ENCODE measurements at places on chromosomes 16 and 17.

DNA sequence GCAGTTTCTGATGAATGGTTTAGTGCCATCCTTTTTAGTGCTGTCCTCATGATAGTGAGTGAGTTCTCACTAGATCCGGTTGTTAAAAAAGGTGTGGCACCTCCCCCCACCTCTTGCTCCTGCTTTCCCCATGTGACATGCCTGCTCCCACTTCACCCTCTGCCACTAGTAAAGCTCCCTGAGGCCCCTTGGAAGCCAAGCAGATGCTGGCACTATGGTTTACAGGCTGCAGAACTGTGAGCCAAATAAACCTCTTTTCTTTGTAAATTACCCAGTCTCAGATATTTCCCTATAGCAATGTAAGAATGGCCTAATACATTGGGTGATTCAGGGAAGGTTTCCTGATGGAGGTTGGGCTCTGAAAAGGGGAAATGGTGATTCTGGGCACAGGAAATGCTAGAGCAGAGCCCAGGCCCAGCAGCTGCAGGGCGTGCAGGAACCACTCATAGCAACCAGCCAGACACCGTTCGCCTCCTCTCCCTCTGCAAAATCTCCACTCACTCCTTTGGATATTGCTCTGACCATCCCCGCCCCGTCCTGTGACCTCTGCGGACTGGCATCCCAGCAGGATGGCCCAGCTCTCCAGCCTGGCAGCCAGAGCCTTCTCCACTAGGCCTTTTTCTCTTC is 2.6 kb upstream of the ADORA2B start:
- no peak for DNase-seq

GRCh38 chr17:56724664-56725063 is 109.1 kb downstream of the C17orf67 start:
- DNase-seq: no peak

DNA sequence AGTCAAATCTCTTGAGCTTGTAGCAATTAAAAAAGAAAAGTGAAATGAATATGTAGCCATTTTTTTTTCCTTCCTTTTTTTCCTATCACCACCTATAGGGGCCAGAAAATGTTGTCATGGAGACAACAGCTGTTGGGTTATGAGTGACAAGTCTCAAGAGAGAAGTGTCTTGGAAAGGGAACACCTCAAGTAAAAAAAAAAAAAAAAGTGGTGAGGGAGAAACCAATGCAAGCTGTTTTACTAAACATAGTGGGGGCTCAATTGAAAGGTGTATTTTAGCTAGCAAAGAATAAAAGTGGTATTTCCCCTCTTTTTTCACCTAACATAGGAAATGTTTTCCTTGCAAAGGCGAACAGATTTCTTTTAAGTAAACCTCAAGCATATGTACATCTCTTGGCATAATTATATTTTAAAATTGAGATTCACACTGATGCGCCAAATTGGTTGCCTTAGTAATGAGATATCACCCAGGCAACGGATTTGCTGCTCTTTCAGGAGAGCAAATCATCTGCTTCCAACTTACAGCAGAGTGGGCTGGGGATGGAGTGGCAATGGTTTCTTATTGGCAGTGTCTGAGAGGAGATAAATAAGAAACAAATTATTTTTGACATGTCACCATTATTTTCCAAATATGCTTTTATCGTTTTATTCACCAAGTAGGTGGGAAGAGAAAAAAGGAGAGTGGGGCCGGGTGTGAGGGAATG is 183.6 kb downstream of the MYO1D start:
- DNase-seq: no peak

GRCh38 chr17:57665696-57666095 is 79.4 kb downstream of the CCDC182 start:
- DNase-seq: no peak

DNA sequence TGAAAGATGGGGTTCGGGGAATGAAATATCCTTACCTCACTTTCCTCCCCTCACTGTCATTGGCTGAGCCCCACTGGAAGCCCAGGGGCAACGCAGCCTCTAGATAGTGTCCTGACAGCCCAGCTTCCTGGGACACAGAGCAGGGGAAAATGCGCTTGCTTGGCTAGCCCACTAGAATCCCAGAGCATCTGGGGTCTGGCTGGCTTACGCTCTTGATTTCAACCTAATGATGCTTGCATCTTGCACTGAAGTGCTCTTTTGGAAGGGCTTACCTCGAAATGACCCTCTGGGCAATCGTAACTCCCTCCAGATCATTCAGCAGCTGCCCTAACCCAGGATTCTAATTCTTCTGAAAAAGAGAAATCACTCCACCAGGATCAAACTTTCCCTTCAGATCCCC is 147.6 kb downstream of the SOX9 start:
- no peak for DNase-seq

DNA sequence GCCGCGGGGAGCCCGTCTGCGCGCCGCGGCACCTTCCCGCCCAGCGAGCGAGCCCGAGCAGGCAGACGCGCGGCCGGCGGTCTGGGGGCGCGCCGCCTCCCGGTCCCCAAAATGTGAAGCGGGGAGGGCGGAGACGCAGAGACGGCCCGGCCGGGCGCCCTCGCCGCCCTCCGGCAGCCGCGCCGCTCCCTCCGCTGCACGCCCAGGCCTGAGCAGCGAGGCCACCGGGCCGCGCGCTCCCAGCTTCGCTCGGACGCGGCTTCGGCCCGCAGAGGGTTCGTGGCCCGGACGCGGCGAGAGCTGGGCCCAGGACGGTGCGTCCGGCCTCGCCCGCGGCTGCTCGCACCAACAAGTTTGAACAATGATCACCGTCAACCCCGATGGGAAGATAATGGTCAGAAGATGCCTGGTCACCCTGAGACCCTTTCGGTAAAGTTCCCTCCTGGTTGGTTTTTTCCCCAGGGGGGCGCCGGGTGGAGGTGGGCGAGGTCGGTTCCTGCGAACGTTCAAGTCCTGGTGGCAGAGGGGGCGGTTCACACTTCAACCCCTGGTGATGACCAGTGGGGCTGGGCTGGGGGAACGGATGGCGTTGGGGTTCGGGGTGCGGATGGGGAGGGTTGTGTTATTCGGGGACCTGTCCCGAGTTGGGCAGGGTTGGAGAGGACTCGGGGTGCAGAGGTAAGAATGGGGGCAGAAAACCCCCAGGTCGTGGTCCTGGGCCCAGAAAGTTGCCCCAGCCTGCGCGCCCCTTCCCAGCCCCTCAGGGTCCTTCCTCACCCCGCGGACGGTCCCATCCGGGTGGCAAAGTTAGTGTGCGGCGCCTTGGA is 678 bp downstream of the MGAT5B start:
- DNase-seq: no peak

DNA sequence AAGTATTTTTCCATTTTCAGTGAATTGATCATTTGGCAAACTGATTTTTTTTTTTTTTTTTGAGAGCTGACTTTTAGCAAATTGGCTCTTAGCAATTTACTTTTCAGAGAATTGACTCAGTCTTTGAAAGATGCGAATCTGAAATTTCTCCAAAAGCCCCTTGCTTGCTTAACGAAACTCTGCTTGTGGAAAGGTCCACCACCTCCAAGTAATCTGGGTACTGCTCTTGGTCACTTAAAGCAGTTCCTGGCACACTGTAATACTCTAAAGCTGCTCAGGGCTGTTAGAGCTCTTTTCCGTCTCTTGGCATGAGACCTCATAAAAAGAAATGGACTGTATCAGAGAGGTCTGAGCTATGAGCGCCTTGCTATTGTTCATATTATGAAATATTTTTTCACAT is 2.9 kb downstream of the GSDMB start:
- DNase-seq: peak; percentile 15

DNA sequence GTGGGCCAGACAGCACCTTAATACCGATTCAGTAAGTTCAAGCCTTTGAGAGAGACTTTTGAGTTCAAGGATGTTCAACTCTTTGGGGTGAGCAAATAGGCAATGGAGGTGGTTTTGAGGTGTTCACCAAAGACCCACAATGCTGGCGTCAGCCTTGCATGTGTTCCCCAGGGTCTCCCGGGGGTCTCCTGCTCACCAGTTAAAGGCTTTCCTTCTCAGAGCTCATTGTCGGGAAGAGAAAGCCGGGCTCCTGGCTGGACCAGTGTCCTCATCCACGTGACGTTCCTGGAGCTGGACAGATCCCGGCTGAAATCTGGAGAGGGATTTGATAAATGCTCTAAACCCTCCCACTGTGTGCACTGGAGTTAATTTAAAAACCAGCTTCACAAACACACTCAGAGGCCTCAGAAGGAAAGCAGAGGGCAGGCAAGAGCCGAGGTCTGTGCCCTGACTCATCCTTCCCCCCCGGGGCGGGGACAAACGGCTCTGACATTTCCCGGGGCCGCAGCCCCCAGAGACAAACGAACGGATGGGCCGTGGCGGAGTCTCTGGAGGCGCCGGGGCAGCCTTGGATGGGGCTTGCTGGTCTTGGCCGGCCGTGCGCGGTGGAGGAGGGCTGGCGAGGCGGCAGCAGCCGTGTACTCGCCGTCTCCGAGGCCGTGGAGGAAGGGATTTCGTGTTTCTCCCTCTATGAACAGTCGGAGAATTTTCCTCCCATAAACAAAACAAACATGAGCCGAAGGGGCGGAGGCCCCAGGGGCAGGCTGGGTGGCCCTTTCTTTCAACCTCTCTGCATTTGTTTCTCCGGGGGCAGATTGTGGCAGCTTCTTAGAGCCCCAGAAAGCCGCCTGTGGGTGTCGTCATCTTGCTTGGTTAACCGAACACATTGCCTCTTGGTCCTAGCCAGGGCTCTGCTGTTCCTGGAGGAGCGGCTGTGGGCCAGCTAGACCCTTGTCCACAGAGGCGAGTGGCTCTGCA is 94.2 kb downstream of the NTN1 start:
- peak; percentile 54 for DNase-seq

GRCh38 chr17:79946352-79947231 is 89.1 kb downstream of the TBC1D16 start:
- no peak for DNase-seq

GRCh38 chr16:55426865-55427484 is 52.0 kb upstream of the MMP2 start:
- no peak for DNase-seq

GRCh38 chr17:5952518-5952917 is 117.7 kb upstream of the WSCD1 start:
- DNase-seq: no peak

- DNase-seq: no peak
Observed at GRCh38 chr16:19589771-19590302, 34.3 kb downstream of the VPS35L start.

DNA sequence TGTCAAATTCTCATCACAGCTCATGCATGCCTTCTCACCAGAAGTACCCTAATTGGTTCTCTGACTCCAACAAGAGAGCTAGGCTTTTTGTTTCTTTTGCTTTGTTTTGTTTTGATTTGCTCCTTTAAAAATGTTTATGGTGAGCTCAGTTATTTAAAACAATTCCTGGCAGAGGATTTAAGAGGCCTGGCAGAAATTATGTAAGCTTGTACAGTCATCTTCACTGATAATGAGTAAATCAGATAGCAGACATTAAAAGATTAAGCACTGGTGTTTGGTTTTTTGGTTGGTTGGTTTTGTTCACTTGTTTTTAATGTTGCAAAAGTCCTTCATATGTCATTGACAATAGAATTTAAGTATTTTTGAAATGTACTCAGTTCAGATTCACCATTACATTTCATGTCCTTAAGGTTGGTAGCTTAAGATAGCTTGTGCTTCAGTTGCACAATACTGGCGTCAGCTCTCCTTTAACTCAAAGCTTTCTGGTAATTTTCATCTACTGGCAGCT is 378.9 kb downstream of the CDH13 start:
- DNase-seq: no peak

GRCh38 chr17:61352408-61352770 is 47.3 kb upstream of the TBX2 start:
- DNase-seq: no peak

GRCh38 chr17:21001813-21002221 is 41.0 kb downstream of the USP22 start:
- no peak for DNase-seq

DNA sequence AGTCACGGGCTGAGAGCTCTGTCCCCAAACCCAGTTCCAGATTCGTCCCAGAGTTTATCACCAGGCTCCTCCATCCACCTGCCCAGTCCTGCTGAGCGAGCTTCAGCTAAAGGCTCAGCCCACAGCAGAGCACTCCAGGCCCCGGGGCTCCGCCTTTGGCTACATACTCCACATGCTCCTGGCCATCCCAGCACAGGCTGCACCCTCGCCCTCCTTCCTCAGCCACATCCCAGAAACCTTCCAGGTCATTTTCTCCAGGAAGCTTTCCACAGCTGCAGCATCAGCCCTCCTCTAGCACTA is 4.7 kb upstream of the CD2BP2 start:
- no peak for DNase-seq

DNA sequence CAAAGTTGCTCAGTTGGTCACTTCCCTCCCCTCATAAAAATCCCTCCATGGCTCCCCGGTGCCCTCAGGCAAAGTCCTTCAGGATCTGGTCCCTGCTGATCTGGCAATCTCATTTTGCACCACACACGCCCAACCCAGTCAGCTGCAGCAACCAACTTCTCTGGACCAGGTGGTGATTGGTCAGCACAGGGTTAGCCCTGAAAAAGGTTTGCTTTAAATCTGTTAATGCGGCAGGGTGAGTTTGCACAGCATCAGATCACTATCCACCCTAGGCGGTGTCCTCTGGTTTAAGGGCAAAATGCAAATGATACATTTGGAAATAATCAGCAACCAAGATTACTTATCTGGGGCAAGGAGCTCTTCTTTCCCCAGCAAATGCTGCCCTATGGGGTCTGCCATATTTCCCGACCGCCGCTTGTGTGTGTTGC is 42.9 kb upstream of the TNRC6C start:
- DNase-seq: no peak

- no peak for DNase-seq
Observed at GRCh38 chr17:42846594-42847280, 2.4 kb downstream of the AOC2 start.

DNA sequence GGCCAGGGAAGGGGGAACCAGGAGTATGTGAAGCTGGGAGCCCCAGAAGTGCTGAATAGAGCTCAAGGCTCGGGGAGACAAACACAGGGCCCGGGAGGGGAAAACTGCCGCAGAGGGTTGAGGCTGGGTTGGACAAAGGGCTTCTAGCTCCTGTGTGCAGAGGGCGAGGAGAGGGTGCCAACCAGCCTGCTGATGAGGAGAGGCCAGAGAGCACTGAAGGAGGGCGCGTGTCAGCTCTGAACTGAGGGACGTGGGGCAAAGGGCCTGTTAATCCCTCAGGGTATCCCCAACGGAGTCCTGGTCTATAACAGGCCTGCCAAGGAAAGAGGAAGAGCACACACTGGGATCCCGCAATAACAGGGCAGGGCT is 151.3 kb downstream of the C16orf78 start:
- DNase-seq: no peak

- peak; percentile 16 for DNase-seq
Observed at GRCh38 chr16:2155977-2156848, 631 bp downstream of the TRAF7 start.

DNA sequence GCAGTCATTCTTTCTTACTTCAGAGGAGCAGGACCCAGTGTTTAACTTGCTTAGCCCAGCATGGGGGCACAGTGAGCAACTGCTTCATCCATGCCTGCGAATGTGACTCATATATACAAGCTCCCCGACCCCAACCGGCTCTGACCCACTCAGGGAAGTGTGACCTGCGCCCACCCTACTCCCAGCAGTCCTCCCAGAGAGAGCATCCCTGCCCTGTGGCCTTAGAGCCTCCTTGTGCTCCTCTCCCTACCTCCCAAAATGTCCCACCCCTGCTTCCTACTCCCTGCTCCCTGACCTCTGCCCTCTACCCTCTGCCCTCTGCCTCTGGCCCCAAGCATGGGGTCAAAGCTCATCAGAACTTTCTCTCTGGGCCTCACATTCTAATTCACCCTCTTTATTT is 46.9 kb upstream of the DLX4 start:
- no peak for DNase-seq

Data from activated CD4-positive, alpha-beta T cell treated with anti-CD3 and anti-CD28 coated beads, Interleukin-2, Interleukin-6, amounts not matched to agents 100 ng/mL and 50 ng/mL, durations not matched to agents 16 hours and 8 hours (primary cell).